ENCODE measurements at places on chromosomes 3 and 15. TPM values are rescaled to one million over a fixed set of nuclear protein-coding genes. Genes with fewer than 3 reads are reported as not detected.

DNA sequence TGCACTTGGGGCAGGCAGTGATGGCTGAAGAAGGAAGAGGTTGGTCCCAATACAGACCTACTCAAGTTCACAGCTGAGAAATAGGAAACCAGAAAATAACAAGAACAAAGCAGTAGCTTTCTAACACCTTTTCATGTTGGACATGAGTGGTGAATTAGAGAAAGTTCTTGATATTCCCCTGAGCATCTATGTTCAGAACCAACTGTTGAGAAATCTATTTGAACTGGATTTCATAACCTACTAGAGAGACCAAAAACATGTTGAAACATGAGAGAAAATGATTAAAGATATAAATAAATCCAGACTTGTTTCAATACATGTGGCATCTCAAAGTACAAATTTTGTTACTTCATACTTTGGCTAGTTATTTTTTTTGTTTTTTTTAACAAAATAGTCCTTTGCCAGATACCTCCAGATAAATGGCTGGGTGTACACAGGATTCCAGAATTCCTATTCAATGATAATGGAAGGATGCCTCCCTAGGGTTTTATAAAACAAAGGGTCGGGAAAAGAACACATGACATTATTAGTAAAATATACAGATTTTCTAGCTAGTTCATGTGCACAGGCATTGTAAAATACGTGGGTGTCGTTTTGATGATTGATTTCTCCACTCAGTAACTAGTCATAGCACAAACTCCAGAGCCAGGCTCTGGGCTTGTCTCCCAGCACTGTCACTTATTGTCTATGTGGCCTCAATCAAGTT is 34.4 kb upstream of the TNFSF10 start:
- DNase-seq = no peak

GRCh38 chr15:41969851-41970431 is 2.4 kb downstream of the EHD4 start:
- DNase-seq = no peak

DNA sequence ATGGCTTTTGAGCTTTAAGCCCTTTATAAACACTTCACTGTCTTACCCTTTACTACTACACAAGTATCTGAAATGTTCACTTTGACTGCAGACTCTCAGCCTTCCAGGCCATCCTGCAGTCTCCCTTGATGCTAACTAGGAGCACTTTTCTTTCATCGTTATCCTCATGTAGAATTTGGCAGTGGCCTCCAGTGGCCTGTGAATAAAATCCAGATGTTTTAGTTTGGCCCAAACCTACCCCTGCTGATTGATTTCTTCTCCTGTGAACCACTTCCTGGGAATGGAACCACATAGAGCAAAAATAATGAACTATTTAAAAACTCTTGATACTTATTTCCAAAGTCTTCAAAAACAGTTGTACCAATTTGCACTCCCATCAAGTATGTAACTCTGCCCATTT is 271.9 kb downstream of the FEZF2 start:
- DNase-seq = no peak

DNA sequence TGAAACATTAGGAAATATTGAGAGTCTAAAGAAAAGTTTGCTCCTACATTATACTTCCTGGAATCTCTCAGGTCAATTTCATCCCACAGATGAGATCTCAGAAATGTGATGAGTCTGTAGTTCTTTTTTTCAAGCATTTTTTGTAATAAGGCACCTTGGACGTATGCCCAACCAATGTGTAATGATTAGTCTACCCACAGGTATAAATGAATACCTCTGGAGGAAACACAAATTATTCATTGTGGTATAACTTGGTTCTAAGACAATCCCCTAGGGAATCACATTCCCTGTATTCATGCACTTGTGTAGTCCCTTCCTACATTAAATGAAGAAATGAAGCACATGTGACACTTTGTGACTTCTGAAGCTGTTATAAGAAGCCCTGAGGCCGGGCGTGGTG is 596.2 kb upstream of the UBE2E2 start:
- no peak for DNase-seq

DNA sequence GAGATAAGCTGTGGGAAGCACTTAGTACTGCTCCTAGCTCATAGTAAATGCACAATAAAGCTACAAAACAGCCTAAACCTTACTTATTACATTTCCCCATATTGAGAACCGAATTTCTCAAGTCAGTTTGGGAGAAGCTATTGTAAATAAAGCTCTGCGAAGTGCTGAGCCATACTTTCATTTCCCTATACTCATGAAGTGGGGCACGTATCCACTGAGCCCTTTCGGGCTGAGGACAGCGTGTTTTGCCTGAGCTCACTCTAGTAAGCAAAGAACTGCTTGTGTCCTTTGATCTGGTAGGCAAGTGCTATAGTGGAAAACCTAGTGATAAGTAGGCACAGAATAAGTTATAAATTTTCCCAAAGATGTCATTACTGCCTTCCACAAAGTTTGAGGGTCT is 165.0 kb downstream of the RSL24D1 start:
- DNase-seq = no peak

GRCh38 chr3:32340039-32340438 is 51.6 kb upstream of the CMTM7 start:
- no peak for DNase-seq

DNA sequence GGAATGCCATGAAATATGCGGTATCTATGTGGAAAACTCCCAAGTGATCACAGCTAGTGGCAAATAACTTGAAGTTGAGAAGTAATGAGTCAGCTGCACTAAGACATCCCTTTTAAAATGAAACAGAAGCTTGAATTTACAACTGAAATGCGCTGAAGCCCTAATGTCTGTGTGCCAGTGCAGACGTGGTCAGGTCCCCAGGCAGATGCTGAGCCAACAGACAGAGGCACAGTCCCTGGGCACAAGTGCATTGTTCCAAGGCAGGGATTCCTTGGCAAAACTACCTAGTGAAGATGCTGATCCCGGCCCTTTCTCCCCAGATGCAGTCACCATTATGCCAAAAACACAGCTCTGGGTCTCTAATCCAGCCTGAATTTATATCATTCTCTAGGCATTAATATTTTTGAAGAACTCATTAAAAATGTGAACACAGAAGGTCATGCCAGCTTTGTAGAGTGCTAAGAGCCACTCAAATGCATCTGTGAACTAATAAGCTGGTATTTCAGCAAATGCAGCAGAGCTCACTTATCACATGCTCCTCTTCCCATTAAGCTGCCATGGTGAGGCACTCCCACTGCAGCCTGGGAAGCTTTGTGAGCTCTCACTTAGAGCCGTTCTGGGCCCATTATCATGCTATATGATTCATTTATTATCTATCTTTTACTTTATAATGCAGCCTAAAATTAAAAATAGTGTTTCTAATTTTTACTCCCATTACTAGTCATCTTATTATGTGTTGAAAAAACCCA is 200.1 kb downstream of the GABRB3 start:
- no peak for DNase-seq

- DNase-seq = no peak
Observed at GRCh38 chr15:31306426-31307269, 20.0 kb upstream of the KLF13 start.

DNA sequence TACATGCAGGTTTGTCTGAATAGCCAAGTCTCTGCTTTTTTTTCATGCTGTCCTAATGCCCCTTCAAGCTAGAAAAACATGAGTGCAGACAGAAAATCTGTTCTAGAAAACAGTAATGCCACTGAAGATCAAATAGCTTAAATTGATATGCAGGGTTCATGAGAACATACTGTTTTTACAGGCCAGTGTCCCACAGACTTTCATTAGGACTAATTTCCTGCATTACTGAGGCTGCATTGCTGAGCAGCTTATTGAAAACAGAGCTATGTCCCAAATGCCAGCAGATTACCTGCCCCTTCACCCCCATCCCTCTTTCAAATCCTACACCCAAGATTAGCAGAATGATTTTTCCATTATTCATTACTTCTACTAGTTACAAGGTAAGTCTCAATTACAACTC is 665 bp downstream of the TM4SF18 start:
- DNase-seq = no peak

PROS1 gene
- total RNA-seq = 25.6 TPM

COL6A5 gene
- not detected for total RNA-seq

MYO5C gene
- total RNA-seq = 1.4 TPM
